Progenitor cell of endocrine pancreas (in vitro differentiated cells): ENCODE measurements at places on chromosomes 11 and 22. TPM values are rescaled to one million over a fixed set of nuclear protein-coding genes. Genes with fewer than 3 reads are reported as not detected.

GRCh38 chr22:23001463-23001862 is 68.9 kb upstream of the GNAZ start:
- DNase-seq = no peak

DNA sequence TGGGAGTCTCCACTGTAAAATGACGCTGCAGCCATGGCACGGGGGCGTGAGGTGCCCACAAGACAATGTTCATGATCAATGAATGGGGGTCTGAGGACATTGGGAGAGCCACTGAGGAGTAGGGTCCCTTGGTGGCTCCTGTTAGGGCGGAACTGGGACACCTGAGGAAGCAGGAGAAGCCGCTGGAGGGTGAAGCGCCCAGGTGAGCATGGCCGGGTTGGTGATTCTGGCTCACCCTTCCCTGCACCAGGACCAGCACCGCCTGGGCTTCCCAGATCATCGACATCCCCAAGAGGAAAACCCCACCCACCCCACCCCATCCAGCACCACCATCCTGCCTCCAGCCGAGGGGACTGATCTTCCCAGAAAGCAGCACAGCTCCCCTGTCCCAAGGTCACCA is 30.6 kb downstream of the SHANK2 start:
- no peak for DNase-seq

DNA sequence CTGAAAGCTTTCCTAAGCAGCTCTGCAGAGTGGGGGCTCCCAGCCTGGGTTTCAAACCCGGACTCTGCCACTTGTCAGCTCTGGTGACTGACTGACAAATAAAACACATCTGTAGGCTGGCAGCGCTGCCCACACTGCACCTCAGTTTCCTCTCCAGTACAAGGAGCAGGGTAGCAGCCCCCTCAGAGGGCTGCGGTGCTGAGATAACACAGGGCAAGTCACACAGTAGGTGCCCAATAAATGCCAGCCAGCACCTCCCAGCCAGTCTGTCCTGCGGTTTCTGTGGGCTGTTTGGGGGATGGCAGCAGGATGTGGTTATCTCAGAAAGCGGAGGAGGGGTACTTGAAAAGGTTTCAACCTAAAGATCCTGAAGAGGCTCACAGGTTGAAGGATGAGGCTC is 1.5 kb downstream of the SYT12 start:
- DNase-seq = no peak

GRCh38 chr11:34727228-34727737 is 106.4 kb downstream of the EHF start:
- no peak for DNase-seq

Gene HBB
- not detected in 2 replicates for total RNA-seq

DNA sequence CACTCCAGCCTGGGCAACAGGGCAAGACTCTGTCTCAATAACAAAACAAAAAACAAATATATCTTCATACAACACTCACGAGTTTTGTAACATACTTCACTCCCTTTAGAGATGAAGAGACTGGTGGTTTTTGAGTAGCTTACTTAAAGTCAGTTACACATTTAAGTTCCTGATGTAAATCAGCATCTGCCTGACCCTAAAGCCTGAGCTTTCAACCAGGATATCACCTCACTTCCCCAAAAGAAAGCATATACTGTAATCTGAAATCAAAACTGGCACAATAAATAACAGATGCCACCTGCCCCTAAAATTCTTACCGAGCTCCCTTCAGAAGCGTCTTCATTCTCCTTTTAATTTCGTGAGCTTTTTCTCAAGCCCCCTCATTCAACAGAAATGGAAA is 31.5 kb downstream of the LARGE1 start:
- DNase-seq = no peak

GRCh38 chr11:95918720-95919119 is 5.2 kb downstream of the MTMR2 start:
- no peak for DNase-seq

DNA sequence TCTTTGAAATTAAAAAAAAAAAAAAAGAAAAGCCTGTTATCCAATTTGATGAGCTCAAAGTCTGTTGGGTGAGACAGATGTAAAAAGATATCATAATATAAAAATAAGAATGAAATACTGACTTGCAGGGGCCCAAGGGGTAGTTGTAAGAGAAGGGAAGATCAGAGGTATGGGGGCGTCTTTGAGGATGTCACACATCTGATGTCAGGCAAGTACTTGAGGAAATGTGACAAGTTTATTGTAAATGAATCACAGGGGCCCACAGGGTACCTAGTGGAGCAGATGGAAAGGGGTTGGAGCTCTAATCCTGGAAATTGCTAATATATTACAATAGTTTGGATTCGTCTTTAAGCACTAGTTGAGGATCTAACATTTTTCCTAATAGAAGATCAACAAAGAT is 131.6 kb downstream of the MAML2 start:
- DNase-seq = no peak

- DNase-seq = no peak
Observed at GRCh38 chr22:43476751-43477725, 65.2 kb downstream of the MPPED1 start.
